SW480 (cell line): ENCODE measurements at places on chromosomes 1 and 21.

- peak; percentile 35 for DNase-seq
These were observed 380.8 kb downstream of the NPHP4 start for GRCh38 chr1:5611431-5611830.

DNA sequence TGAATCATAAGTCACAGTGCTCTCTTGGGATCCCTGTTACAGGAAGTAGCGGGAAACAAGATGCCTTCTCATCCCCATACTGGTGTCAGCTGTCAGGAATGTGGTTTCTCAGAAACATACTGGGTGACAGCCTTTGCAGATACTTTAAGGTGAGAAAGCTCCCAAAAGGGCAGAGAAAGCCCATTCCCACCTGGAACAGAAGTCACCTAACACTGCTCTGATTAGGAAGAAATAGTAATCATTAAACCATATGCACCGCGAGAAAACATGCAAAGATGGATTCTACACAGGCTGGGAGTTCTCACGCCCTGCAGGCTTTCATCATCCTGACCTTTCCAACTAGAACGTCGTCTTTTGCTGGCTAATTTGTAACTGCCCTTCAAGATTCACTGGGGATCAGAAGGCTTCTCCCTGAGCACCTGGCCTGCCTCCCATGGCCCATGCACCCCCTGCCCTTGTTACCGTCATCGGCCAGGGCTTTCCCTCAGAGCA lies 46.2 kb upstream of the SLC44A3 start:
- no peak for DNase-seq

GRCh38 chr1:25066731-25067517 lies 136.8 kb upstream of the RUNX3 start:
- DNase-seq: no peak

- no peak for DNase-seq
These were observed 65.2 kb downstream of the LRRC8C start for GRCh38 chr1:89698020-89698560.

GRCh38 chr1:29270929-29271521 lies 34.7 kb downstream of the PTPRU start:
- DNase-seq: no peak

- DNase-seq: no peak
These were observed 15.6 kb downstream of the SLC22A15 start for GRCh38 chr1:115991909-115992308.

GRCh38 chr1:245615001-245615400 lies 460.2 kb downstream of the KIF26B start:
- DNase-seq: no peak

- peak; percentile 64 for DNase-seq
These were observed 15.2 kb downstream of the ITPKB start for GRCh38 chr1:226723657-226724532.

DNA sequence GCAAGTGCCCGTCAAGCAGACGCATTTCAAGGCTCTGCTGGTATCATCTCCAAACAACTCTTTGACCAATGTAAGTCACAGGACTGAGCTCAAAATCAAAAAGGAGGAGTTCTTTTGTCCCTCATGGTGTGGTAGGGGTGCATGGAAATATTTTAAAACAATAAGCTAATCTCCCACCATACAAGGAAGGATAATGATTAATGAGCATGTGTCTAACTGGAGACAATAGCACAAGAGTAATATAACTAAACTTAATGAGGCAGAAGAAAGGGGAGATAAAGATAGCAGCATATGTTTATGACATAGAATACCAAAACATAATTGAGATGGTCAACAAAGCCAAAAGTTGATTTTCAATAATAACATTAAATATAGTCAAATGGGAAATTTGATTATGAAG lies 668.0 kb upstream of the ZP4 start:
- DNase-seq: no peak

GRCh38 chr1:202012544-202013478 lies 2.4 kb downstream of the ELF3 start:
- no peak for DNase-seq

DNA sequence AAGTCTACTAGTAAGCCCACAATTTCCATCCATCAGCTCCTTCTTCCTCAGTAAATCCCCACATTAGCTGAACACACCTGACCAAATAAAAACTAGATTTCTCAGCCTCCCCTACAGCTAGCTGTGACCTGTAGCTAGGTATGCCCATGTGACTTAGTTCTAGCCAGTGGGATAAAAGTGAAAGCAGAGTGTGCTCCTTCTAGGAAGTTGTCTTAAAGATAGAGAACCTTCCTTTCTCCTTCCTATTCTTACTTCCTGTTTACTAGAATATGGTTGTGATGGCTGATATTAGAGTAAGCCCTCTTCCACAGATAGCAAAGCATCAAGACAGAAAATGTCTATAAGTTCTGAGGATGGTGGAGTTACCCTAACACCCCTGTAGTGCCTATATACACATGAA lies 67.0 kb downstream of the PIK3R3 start:
- DNase-seq: no peak

DNA sequence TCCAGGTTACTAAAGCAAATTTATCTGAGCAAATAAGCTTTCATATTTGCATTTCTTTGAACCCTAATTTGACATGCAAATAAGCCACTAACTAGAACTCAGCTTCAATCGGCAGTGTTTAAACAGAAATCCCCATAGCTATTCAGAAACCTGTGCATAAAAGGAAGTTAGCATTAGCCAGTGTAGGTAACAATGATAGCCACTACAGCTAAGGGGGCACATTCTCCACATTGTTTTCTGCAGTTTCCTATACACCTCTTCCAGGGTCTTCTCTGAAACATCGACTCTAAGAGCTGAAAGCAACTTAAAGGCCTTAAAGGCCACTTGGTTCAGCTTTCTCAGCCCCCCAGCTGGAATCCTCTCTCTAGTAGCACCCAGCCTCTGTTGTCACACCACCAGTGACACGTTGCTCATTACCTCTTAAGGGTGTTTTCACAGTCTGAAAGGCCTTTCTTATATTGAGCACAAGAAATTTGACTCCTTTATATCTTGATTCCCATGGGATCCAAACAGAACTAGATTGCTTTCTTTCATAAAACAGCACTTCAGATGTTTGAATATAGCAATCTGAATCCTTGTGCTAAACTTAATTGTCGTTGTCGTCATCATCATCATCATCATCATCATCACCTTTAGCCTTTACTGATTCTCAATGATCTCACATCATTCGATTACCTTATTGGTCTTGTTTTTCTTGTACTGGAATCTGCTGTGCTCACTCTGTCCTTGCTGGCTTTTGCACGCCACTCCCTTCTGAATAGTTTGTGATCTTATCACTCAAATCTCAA lies 93.9 kb upstream of the DAB1 start:
- no peak for DNase-seq

GRCh38 chr1:112272101-112272772 lies 123.8 kb upstream of the CTTNBP2NL start:
- DNase-seq: no peak

DNA sequence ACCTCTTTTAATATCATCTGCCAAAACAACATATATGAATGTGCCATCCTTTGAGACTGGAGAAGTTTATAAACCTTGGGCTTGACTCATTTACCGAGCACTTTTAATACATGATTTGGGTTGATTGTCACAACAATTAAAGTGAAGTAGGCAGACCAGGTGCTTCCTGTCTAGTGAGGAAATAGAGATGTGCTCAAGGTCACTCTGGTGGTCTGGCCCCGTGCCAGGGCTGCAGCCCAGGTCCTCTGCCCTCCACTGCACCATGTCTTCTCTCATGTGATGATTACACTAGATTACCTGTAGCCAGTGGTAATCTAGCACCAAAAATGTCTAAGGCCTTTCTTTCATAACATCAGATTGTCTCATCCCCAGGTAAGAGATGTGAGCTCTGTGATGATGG lies 61.8 kb upstream of the LAMC2 start:
- DNase-seq: no peak

DNA sequence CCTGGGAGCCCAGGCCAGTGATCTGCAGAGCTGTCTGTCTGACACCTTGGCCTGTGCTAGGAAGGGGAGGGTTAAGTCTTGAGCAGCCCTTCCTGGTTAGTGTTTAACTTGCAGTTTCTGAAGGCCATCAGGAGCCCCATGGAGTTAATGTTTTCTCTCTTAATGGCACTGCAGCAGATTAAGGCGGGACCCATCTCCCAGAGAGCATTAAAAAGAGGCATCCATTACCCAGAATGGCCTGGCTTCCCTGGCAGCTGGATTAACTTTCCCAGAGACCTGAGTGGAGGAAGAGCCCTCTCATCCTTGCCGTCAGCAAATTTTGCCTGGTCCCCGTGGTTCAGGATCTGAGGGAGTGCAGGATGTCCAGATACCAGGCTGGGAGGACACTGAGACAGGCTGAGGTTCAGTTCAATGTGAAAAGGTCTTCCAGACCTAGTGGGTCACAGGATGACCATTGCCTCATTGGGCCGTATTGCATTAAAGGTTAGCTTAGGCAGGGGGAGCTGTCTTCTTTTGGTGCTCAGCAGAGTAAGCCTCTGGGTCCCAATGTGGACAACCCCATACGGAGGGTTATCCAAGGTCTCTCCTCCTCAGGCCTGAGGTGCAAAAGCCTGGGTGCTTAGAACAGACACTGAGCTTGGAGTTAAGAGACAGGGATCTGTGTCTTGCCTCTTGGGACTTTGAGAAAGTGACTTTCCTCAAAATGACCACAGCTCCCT lies 522.6 kb downstream of the PTPRU start:
- DNase-seq: no peak

DNA sequence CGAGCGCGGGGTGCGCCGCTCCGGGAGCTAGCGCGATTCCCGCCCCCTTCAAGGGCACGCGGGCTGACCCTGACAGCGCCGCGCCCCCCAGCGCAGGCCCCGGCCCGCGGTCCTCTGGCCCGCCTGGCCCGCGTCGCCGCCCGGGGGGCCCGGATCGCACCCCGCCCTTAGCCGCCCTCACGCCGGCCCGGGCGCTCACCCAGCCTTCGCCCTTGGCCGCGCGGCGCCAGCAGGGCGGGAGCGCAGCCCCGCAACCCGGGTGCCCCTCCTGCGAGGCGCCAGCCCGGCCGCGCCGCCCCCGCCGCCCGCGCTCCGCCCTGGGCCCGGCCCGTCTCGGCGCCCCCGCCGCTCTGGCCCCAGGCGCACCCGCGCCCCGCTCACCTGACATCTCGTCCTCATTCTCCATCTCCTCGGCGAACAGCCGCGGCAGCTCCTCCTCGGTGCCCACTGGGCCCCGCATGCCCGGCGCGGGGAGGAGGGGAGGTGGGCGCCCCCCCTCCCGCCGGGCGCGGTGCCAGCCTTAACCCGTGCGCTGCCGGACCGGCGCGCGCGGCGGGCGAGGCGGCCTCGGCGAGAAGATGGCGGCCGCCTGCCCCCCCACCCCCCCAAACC lies 451 bp downstream of the CHD5 start:
- no peak for DNase-seq

DNA sequence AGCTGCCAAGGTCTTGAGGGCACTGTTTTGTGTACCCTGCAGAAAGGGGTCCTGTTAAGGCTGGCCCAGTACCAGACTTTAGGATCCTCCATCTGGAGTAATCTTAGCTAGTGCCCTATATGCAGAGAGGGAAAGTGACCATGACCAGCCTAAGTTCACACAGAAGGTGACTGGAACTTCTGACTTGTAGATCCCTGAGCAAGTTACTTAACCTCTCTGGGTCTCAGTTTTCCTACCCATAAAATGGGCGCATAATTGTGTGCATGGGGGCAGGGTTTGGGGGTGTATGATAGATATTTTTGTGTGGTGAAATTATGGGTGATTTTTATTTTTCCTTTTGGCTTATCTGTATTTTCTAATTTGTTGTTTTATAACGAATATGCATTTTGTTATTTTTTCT lies 3.3 kb upstream of the SHISAL2A start:
- no peak for DNase-seq
